ENCODE measurements at places on chromosomes 1 and 21.

DNA sequence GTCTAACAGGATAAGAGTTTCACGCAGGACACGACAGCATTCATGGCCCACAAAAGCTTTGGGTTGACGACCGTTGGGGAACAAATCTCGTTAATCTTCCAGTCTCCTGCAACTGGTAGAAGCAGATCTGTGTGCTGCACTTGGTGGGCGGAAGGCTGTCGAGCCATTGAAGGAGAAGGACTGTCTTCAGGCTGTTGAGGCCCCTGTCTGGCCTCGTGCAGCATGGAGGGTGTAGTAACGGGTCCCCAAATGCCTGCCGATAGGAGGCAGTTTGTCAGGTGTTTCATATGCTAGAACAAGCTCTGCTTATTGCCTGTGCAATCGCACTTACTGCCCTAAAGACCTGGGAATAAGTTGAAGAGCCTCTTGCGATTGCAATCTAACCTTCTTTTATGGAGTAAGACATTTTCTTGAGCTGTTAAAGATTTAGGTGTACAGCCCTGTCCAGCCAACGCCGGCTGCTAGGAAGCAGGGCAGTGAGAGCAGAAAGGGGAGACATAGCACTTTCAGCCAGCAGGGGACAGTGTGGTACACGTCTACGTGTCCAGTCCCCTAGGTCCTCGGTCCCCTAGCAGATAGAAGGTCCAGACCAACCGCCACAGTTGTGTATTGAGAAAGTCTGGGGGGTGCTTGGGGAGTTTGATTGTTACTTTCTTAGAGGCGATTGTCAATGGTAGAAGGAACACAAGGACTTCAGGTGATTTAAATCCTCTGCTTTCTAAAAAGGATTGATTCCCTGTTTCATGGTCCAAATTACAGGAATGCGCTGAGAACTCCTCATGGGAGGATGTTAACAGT, 102.3 kb upstream of the TMPRSS2 start:
- no peak for DNase-seq

DNA sequence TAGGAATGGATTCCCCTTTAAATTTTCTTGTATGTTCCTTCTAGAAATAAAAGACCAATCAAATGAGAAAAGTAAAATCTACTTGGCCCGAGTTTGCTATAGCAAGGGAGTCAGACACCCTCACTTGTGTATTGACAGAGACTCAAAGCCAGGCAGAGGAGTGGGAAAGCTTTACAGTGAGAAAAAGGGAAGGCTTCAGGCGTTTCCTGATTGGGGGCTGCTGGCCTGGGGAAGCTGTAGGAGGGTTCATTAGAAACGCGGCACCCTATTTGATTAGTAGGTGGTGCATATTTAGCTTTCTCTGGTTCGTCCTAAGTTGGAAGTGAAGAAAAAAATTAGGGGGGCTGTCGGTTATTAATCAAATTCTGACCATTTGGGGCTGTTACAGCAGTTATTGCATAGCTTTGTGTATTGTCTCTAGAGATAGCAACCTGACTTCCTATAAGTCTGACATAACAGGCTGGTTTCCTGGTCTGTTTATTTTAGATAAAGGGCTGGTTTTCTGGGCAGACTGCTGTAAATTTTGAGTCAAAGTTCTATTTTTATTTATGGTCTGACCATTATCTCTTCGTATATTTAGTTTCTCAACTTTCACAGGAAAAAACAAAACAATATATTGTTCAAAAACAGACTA, 10.0 kb downstream of the SLC25A24 start:
- DNase-seq = no peak

DNA sequence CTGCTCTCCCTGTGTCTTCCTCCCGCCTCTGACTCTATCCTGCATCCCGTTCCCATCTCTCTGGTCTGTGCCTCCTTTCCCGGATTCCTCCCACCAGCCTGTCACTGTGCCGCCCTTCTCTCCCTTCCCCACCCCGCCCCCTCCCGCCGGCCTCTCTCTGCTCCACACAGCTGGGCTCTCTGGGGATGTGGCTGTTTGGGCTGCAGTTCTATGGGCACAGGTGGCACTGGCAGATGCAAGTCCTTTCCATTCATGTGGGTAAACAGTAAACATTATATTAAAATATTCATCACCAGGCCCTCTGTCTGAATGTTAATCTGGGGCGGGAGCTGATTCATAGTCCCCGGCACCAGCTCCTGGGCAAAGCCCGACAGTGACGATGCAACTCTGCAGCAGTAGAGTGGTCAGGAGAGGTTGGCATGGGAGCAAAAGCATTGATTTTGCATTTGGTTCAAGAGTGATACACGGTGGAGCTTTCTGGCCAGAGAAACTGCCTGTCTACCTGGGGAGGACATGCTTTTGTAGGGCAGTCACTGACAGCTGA, 249.3 kb downstream of the TNR start:
- no peak for DNase-seq

DNA sequence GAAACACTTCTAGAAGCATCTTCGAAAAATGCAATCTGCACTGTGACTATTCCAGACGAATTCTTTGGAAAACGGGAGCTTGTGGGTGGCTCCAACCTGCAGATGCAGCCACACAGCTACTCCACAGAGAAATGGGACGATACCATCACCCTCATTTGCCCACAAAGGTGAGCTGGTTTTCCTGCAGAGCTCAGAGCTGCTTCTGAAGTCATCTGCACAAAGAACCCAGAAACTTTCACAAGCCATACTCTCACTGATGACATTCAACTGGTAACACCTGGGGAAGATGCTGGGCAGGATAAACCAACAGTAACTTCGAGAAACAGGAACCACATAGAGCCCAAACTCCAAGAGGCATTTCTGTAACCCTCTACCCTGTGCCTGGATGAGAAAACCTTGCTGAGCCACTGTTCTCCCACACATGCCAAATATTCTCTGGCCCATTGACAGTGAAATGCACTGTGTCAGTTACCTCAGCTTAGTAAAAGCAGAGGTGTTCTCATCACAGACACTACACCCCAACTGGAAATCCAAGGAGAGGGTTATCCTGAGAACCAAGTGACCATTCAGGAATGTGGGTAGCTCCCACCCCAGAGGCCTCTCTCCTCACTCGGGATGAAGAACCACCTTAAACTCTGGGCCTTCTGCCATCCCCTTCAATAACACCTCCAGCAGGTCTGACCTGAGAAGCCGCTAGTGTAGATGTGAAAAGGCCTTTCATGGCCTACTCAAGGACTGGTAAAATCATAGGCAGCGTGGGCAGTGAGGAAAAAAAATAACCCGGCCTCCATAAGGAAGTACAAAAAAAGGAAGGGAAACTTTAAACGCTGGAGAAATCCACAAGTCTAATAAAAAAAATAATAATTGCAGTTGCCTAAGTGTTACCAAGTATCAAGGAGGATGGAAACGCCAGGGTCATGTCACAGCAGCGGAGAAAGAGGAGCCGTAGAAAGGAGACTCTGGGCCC, 56.7 kb downstream of the HSF2BP start:
- no peak for DNase-seq

DNA sequence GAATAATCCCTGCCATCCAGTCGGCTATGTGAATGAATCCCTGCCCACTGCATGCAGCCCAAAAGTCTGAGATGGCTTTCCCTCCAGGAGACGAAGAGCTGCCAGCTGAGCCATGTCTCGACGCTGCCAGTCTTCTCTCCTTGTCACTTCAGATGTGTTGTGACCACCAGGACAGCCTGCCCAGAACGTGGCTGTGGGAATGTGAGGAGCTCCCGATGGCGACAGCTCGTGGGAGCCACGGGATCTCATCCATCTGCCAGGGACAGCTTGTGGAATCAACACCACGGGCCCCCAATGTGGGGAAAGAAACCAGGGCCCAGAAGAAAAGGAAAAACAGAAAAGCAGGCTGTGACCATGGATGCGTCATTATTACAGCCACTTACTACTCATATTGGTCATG, 67.2 kb downstream of the NFASC start:
- DNase-seq = no peak

DNA sequence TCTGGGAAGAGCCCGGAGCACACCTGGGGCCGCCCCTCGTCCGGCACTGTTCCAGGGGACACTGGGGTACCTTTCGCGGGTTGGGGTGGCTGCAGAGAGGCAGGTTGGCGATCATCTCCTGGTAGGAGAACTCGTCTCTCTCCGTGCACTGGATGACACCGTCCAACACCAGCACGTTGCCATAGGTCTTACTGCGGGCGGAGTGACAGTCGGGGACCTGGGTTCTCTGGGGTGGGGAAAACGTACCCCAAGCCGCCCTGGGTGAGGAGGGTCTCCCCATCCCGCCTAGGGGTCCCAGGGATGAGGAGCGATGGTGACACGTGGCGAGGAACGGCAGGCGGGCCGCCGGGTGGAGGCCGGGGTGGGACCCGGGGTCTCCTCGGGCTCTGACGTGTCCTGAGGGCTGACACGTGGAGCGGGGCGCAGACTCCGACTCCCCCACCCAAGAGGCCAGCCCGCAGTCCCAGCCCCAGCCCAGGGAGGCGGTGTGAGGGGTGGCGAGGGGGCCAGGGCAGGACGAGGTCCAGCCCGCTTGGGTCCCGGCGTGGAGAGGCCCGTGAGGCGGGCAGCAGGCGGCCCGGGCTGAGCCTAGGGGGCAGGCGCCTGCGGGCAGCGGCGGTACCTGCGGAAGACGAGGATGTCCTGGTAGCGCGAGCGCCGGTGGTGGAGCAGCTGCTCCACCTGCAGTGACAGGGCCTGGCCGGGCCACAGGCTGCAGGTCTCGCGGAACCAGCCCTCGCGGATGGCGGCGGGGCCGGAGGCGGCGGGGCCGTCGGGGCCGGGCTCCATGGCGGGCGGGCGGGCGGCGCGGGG, 457 bp downstream of the SRM start:
- DNase-seq = no peak

- no peak for DNase-seq
These were observed 15.4 kb downstream of the LPAR3 start for GRCh38 chr1:84877592-84877991.

GRCh38 chr1:116503546-116504307, 67.1 kb downstream of the CD58 start:
- DNase-seq = no peak

DNA sequence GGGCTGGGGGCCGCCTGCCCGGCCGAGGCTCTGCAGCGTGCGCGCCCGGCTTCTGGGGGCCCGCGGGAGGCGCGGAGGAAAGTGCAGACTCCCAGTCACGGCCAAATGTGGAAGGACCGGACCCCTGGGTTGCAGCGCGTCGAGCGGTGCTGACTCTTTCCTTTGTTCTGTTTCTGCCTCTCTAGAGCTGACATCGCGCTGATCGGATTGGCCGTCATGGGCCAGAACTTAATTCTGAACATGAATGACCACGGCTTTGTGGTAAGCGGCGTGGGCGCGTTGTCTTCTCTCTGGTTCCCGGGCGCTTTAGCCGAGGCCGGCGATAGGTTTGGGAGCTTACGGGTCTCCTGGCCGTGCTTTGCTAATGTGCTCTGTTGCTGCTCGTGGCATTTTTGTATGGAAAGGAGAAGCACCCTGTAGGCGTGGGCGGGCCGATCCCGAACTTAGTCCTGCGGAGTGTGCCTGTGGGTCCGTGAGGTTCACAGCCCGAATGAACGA, 629 bp downstream of the PGD start:
- DNase-seq = no peak

GRCh38 chr21:45316871-45317397, 29.2 kb upstream of the POFUT2 start:
- no peak for DNase-seq

DNA sequence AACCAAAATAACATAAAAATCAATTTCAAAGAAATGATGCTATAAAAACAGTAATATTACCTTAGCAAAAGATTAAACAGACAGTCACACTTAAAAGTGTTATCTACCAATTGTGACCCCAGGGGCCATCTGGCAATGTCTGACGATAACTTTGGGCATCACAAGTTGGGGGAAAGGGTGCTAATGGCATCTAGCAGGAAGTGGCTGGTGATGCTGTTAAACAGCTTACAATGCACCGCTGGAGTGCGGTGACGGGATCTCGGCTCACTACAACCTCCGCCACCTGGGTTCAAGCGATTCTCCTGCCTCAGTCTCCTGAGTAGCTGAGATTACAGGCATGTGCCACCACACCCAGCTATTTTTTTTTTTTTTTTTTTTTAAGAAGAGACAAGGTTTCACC, 27.6 kb downstream of the NUP133 start:
- no peak for DNase-seq

DNA sequence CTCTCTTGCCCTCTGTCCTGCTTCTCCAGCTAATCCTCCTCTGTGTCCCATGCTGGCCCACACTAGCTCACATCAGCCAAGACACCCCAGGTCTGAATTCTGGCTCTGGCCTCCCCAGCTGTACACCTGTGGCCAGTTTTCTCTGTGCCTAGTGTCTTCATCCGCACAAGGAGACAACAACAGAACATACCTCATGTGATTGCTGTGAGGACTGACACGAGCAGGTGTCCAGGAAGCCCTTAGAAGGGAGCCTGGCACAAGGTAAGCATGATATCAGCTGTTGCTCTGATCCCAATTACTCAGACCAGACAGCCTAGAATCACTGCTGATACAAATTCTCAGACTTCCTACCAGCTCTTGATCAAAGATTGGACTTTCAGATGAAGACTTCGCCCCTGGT, 71.2 kb upstream of the GJB5 start:
- no peak for DNase-seq

DNA sequence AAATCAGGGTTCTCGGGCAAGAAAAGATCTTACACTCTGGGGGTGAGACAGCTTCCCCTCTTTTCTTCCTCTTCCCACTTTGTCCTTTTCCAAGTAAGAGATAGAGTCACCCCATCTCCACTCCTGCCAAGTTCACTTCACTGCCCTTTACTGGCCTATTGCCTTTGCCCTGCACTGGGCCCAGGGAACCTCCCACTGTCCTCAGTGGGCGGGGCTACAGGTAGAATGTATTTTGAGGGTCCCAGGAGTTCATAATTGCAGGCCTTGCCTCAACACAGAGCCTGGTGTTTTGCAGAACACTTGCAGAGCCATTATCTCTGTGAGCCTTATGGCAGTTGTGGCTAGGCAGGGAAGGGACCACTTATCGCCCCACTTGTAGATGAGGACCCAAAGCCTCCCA, 3.3 kb downstream of the AMPD2 start:
- DNase-seq = no peak

- DNase-seq = no peak
These were observed 10.7 kb upstream of the PLXNA2 start for GRCh38 chr1:208254862-208255261.

GRCh38 chr1:53303726-53304515, 23.9 kb downstream of the LRP8 start:
- DNase-seq = no peak

GRCh38 chr1:206556047-206556749, 48.9 kb downstream of the RASSF5 start:
- DNase-seq = no peak

- no peak for DNase-seq
These were observed 96.6 kb upstream of the IPO9 start for GRCh38 chr1:201732351-201732750.

GRCh38 chr1:15833069-15833679, 14.3 kb upstream of the SPEN start:
- peak; percentile 32 for DNase-seq

- no peak for DNase-seq
These were observed 122.1 kb upstream of the IFFO2 start for GRCh38 chr1:19078536-19078935.

GRCh38 chr1:241442686-241443085, 76.9 kb downstream of the FH start:
- no peak for DNase-seq

DNA sequence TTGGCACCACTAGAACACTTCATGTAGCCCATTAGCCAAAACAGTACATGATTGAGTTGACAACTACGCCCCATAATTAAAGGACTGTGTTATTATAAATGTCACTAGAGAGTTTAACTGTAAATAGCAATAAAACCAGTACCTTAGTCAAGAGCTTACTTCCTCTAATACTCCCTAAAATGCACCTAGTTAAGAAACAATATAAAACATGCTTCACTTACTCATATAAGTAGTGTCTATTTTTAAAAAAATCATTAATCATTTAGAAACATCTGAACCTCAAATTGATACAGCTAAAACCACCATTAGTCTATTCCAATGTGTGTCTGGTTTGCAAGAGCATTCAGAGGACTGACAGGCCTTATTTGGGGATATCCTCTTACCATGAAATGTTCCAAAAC, 25.3 kb downstream of the PTP4A2 start:
- no peak for DNase-seq

All from stimulated activated CD4-positive, alpha-beta T cell treated with anti-CD3 and anti-CD28 coated beads, Interleukin-1b, Interleukin-23, amount 100 ng/mL, for 4 hours (primary cell).